Dermis microvascular lymphatic vessel endothelial cell (primary cell): ENCODE measurements at places on chromosomes 16 and 17. TPM values are rescaled to one million over a fixed set of nuclear protein-coding genes. Genes with fewer than 3 reads are reported as not detected.
A peak's percentile ranks its signal among the peaks of the same experiment; 100 is the strongest.

Gene TSPOAP1
- total RNA-seq: 0.13 TPM in 1 of 2 replicates, not detected in the other

Gene KRT32
- not detected in 2 replicates for total RNA-seq

Gene TNK1
- 2.1 and 2.3 TPM in 2 replicates for total RNA-seq

Gene KRT28
- not detected in 2 replicates for total RNA-seq

DNA sequence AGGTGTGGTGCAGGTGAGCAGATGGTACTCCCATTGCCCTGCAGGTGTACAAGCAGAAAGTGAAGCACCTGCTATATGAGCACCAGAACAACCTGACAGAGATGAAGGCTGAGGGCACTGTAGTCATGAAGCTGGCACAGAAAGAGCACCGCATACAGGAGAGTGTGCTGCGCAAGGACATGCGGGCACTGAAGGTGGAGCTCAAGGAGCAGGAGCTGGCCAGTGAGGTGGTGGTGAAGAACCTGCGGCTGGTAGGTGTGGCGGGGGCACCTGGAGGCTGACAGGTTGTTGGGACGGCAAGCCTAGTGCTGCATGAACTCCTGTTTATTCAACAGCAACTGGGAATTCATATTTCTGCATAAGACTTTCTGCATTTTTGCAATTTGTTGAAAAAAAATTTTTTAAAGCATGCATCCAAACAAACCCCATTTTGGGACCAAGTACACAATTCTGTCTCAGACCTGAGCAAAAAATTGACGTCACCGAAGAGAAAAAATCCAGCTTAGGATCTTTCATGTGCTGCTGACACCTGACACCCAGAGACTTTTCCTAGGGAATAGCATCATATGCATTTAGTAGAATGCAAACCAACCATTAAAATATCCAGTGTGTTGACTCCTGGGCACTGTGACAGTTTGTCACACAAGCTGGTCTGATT lies 13.5 kb upstream of the DBNDD1 start:
- DNase-seq: no peak

- no peak for DNase-seq
These were observed 10.0 kb downstream of the SOCS1 start for GRCh38 chr16:11245988-11246387.

Gene VTN
- total RNA-seq: under 0.01 TPM in 1 of 2 replicates, not detected in the other

Gene BAHCC1
- 2.1 and 6.3 TPM in 2 replicates for total RNA-seq

- DNase-seq: no peak
These were observed 8.7 kb upstream of the UBE2G1 start for GRCh38 chr17:4375039-4375748.

Gene PLA2G10
- total RNA-seq: not detected in 2 replicates

DNA sequence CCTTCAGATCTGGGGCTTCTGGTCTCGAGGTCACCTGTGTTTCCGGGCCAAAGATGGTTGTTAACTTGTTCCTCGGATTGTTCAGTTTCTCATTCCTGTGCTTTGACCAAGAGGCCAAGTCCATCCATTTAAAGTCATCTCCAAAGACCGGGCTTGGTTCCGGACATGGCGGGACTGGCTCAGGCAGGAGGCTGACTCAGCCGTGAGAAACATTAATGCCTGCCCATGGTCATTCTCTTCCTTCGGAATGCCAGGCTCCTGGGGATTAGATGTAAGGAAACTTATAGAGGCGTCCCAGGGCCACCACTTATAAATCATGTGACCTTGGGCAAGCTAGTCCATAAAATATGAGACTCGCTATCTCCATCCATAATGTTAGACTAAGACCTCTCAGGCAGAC lies 13.6 kb upstream of the NKD1 start:
- DNase-seq: no peak

Gene EVPLL
- total RNA-seq: not detected in 2 replicates

Gene BCAR1
- total RNA-seq: 78.3 and 141 TPM in 2 replicates

- DNase-seq: no peak
These were observed 14.1 kb upstream of the LCMT1 start for GRCh38 chr16:25097276-25097975.

GRCh38 chr16:54077050-54077821 lies 209.4 kb downstream of the IRX3 start:
- peak; percentile 86 for DNase-seq

Gene ARSG
- total RNA-seq: 1.5 and 3.4 TPM in 2 replicates

- DNase-seq: no peak
These were observed 9.7 kb downstream of the HNF1B start for GRCh38 chr17:37735165-37735564.

DNA sequence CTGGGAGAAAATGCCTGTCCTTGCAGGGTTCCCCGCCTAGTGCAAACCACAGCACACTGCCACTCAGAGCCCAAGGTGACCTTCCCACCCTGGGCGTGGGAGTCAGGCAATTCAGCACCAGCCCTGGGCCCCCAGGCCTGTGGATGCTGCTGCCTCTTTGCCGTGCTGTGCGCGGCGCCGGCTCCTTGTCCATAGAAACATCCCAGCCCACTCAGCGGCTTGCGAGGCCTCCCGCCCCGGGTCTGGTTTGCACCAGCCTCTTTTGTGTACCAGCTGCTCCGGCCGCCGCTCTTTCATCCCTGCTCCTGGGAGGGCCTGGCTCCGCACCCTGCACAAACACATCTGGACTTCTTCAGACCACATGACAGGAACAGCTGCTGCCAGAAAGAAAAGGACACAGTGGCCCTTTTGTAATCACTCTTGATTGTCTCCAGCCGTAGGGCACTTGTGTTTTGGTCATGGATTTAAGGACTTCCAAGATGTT lies 75.4 kb upstream of the SDK2 start:
- no peak for DNase-seq

GRCh38 chr17:78529871-78530670 lies 47.1 kb downstream of the DNAH17 start:
- DNase-seq: peak; percentile 49

GRCh38 chr16:68229431-68230175 lies 6.3 kb downstream of the ESRP2 start:
- DNase-seq: peak; percentile 60

Gene ACSM3
- 0.13 TPM in 2 replicates for total RNA-seq

GRCh38 chr17:66522591-66523272 lies 220.3 kb downstream of the PRKCA start:
- no peak for DNase-seq

- DNase-seq: no peak
These were observed 26.7 kb upstream of the JPT2 start for GRCh38 chr16:1651094-1651973.

DNA sequence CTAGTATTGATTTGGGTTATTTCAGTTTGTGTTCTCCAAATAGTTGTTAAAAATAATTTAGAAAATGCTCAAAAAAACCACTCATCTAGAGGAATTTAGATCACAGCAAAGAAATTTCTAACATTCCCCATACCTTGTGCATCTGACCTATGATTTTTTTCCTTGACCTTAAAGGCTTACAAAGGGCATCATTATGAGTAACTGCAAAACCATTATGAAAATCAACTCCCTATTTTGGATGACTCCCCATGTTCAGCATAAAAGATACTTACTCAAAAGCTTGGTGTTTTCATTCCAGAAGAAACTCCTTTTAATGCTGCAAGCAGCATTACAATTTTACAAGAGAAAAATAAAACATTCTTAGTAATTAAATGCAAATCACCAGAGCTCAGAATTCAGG lies 83.2 kb downstream of the GRIN2A start:
- no peak for DNase-seq

Gene GPR179
- not detected in 2 replicates for total RNA-seq

DNA sequence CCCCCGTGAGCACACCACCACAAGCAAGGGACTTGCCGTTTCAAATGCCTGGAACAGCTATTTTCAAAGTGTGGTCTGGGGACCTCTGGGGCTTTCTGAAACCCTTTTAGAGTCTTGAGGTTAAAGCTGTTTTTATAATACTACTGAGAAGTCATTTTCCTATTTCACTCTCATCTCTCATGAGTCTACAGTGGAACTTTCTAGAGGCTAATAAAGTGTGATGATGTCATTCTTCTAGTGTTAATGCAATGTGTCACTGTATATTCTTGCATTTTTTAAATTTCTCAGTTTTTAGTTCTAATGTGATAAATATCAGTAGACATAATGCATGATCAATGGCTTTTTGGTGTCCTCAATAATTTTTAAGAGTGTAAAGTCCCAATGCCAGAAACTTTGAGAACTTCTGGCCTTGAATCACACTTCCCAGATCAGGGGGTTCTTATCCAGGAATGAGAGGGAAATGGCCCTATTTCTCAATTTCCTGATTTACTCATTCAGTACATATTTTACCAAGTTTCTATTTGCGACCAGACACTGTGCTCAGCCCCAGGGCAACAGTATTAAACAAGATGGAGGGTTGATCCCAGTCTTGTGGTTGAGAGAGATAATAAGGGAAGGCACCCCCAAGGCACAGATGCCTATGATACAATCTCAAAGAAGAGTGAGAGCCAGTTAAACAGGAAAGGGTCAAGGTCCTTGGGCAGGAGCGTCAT lies 444.0 kb downstream of the HS3ST3B1 start:
- no peak for DNase-seq

DNA sequence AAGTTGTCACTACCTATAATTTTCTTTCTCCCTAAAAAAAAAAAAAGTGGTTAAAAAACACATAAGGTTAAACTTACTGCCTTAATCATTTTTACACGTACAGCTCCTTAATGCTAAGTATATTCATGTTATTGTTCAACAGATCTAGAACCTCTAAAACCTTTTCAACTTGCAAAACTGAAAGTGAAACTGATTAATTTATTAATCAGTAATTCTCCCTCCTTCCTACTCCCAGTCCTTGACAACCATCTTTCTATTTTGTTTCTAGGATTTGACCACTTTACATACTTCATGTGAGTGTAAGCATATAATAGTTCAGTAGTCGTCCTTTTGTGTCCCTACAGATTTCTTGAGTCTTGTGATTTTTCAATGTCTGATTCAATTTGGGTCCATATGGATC lies 251.4 kb upstream of the KIF2B start:
- DNase-seq: no peak

- DNase-seq: no peak
These were observed 16.5 kb downstream of the JUP start for GRCh38 chr17:41769985-41770384.

GRCh38 chr17:7396147-7396546 lies 1.8 kb upstream of the PLSCR3 start:
- no peak for DNase-seq

DNA sequence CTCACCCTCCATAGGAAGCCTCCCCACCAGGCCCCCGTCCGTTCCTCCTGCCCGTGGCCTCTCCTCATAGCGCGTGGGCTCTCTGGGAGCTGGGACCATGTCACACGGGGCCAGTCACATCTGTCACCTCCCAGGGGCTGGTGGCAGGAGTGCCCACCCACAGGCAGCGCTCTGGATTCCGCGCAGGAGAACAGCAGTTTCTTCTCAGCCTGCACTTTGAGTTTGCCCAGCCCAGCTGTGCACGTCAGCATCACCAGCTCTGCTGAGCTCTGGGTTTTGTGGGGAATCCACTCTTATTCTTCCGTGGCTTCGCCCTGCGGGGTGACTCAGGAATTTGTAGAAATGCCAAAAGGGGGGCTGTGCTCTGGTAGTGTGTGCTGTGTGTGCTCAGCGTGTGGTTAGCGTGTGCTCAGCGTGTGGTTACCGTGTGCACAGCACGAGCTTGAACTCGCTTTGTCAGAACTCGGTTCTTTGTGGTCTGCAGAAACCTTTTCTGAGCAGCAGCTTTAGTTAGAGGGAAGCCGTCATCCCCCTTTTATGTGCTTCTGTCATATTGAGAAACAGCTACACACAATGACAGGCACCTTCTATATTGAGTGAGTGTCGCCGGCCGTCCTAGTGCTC lies 3.2 kb downstream of the ACSF3 start:
- no peak for DNase-seq

Gene DPEP3
- 0.13 TPM in 1 of 2 replicates, not detected in the other for total RNA-seq

Gene ZNF174
- total RNA-seq: 5.0 and 7.1 TPM in 2 replicates

Gene SDK2
- total RNA-seq: under 0.01 TPM in 1 of 2 replicates, not detected in the other

DNA sequence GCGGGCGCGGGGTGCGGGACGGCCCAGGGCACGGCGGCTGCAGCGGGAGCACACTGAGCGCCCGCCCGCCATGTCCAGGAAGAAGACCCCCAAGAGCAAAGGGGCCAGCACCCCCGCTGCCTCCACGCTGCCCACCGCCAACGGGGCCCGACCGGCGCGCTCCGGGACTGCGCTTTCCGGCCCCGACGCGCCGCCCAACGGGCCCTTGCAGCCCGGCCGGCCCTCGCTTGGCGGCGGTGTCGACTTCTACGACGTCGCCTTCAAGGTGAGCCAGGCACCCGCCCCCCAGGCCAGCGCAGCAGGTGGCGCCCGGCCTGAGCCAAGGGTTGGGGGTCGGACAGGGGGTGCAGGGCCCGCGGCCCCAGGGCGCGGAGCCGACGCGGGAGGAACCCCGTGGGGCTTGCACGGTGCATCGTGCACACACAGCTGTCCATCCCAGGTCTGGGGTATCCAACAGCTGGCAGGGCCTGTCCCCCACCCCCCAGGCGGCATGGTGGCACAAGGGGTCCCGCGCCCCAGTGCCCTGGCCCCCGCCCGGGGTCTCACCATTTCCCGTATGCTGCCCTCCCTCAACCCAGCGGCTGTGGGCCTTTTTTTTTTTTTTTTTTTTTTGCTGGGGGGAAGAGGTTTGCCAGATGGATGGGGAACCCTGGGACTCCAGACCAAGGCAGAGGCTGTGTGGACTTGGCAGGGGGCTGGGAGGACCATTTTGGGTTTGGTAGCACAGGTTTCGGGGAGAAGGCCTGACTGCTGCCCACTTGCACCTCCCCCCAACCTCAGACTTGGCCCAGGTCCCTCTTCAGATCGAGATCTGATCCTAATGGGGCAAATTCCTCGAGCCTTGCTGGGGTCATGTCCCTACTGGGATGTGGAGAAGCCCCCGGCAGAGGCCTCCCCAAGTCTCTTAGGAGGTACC lies 547 bp downstream of the RAB26 start:
- DNase-seq: no peak

- no peak for DNase-seq
These were observed 37.8 kb downstream of the CYB5D2 start for GRCh38 chr17:4180791-4181190.
